Right ventricle myocardium superior (tissue), 1 donor: ENCODE measurements at places on chromosomes 2 and 18.

- no peak for DNase-seq
Observed at GRCh38 chr18:41936471-41937134, 18.4 kb upstream of the PIK3C3 start.

DNA sequence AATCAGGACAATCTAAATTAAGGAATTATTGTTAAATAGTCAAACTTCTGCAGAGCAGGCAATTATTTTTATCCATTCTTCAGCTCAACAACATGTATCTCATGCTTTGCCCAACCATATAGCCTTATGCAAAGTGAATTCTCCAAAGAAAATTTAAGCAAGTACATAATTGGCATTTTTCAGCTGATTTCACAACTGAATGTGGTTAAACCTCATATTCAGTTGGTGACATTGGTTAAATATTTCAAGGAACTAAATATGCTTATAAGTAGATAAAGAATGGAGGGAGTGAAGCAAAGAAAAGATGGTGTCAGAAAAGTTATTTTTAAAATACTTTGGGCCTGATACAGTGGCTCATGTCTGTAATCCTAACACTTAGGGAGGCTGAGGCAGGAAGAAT is 816.2 kb downstream of the NRXN1 start:
- no peak for DNase-seq

- no peak for DNase-seq
Observed at GRCh38 chr18:24862201-24862816, 401.9 kb downstream of the HRH4 start.

- DNase-seq, result no peak
Observed at GRCh38 chr2:30978854-30979253, 159.4 kb downstream of the GALNT14 start.

DNA sequence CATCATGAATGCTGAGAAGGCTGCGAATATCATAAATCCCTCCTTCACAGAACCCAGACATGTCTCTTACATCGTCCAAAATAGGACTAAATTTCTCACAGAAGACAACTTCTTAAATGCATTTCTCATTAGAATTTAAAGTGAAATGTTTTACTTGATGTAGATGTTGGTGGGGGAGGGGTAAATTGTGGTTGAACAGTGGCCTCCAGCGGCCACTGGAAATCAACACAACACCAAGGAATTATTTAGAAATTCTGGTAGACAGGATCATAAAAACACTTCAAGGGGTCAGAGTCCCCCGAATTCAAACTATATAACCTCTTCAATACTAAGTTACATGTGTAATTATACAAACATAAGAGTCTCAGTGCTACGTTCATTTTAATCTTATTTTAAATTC is 135.9 kb downstream of the ABCA12 start:
- no peak for DNase-seq

DNA sequence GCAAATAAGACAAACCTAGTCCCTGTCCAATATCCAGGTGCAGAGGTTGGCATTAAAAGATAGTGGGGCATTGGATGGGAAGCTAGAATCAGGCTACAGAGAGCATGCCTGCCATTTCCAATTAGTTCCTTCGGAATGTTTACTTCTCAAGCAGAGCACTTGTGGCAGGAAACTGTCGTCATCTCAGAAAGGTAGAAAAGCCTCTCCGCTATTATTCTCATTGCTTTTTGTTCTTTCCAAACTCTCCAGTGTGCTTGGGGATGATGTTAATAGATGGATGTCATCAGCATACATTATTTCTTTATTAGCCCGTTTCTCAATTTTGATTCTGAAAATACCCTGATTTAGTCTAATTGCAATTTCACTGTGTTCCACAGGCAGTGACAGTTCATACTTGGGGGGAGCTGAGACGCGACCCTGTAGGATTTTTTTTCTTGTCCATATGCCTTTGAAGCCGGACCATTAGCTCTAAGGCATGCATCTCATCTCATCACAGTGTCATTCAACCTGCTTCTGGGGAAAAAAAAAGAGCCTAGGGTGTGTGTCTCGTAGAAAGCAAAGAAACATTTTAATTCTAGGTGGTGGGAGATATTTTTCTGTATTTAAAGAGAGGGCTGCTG is 7.7 kb downstream of the ASB18 start:
- no peak for DNase-seq

- peak; percentile 92 for DNase-seq
Observed at GRCh38 chr2:205885492-205886099, 200.4 kb downstream of the INO80D start.

DNA sequence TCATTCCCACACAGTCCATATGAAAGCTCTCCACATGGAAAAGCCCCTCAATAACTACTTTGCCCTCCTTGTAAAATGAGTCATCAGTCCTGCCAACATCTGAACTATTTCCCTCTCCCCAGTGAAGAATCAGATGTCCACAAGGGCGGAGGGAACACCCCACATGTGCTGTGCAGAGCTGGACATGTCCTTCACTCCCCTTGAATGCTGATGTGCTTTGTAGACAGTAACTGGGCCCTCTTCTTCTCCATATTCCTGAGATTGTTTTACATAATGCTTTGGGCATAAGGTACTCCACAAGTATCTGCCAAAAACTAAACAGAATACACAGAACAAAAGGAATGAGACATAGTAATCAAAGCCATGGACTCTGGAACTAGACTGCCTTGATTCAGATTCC is 879.4 kb downstream of the BCL11A start:
- DNase-seq, result no peak

DNA sequence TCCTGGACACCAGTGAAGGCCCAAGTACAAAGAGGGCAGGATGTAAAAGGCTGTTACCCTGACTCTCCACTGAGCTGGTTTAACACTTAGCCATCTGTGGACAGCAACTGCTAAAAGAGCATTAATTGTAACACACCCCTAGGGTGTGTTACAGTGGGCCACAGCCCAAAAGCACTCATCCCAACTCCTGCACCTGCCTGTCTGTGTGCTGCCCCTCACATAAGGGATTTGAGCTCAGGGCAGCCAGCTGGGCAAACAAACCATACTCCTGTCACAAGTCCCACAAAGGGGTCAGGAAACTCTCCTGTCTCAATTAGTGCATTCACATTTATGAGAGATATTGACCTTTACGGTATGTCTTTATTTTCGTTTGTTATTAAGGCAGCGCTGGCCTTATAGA is 833.1 kb upstream of the NXPH2 start:
- DNase-seq, result no peak

DNA sequence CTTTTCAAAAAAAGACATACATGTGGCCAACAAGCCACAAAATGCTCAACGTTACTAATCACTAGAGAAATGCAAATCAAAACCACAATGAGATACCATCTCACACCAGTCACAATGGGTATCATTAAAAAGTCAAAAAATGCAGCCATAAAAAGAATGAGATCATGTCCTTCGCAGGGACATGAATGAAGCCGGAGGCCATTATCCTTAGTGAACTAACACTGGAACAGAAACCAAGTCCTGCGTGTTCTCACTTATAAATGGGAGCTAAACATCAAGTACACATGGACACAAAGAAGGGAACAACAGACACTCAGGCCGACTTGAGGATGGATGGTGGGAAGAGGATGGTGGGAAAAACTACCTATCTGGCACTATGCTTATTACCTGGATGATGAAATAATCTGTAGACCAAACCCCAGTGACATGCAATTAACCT is 17.8 kb upstream of the ATL2 start:
- DNase-seq, result no peak

- DNase-seq, result no peak
Observed at GRCh38 chr2:20365249-20365817, 14.7 kb upstream of the PUM2 start.

GRCh38 chr2:239271471-239271870 is 129.3 kb downstream of the HDAC4 start:
- DNase-seq, result no peak

DNA sequence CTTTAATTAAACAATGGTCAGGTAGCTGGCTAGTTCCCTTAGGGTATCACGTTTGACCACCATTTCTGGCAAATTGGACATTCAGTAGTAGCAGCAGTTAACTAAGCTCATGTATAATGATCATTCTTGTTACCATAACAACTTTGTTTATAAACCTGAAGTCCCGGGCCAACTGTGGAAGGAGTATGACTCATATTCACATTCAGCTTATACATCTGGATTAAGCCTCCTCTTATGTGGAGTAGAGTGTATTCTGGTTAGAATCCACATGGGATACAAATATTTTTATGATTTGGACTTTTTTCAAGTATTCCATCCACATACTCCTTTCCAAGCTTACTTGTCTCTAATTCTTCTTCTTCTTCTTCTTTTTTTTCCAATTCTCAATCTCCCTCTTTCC is 70.3 kb upstream of the ZSWIM2 start:
- DNase-seq, result no peak

DNA sequence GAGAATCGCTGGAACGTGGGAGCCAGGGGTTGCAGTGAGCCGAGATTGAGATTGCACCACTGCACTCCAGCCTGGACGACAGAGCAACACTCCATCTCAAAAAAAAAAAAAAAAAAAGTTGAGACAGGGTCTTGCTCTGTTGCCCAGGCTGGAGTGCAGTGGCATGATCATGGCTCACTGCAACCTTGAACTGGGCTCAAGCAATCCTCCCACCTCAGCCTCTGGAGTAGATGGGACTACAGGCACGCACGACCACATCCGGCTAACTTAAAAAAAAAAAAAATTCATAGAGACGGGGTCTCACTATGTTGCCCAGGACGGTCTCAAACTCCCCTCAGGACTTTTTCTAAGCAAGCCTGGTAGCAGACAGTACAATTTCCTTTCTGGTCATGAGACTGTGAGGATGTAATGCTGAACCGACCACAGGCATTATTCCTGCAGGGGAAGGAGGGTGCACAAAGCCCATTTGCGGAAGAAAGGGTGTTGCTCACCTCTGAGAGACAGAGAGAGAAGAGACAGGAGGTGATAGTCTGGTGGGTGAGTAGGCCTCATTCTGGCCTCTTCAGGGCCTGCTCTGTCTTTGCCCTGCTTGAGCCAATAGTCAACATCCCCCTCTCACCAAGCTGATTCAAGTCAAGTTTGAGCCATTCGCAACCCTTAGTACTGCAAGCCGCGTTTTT is 205.3 kb downstream of the ZFP36L2 start:
- DNase-seq, result no peak

GRCh38 chr2:50607721-50608120 is 424.2 kb downstream of the NRXN1 start:
- no peak for DNase-seq

GRCh38 chr2:113068706-113069485 is 1.1 kb downstream of the IL1F10 start:
- no peak for DNase-seq

DNA sequence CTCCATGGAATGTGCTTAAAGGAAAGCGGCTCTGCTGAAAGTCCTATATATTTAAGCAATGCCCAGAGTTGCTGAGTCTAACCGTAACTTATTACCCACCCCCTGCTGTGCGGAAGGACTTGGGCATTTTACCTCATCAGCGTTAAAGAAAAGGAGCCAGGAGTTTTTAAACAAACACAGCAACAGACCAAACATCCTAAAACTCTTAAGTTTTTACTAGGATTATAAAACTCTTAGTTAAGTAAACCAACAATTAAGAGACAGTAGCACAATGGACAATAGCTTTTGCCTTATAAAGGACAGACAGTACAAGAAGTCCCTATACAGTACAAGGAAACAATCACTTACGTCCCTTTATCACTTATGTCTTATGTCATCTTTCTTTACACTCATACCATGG is 90.2 kb downstream of the ZNF521 start:
- DNase-seq, result no peak

GRCh38 chr2:178070824-178071223 is 1.8 kb downstream of the PDE11A start:
- no peak for DNase-seq

GRCh38 chr2:199278099-199278498 is 179.6 kb downstream of the SATB2 start:
- DNase-seq, result no peak

GRCh38 chr2:231533086-231533776 is 3.0 kb upstream of the NMUR1 start:
- no peak for DNase-seq

DNA sequence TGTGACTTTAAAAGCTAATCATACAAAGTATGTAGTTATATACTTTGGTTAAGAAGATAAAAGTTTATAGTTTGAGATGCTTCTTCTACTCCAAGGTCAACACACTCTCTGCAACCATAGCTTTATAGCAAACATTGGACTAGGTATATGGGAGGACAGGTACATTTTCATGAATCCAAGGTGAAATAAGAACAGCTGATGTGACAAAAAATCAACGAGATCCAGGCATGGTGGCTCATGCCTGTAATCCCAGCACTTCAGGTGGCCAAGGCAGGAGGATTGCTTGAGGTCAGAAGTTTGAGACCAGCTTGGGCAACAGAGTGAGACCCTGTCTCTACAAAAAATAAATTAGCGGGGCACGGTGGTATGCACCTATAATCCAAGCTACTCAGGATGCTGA is 163.3 kb upstream of the VWC2L start:
- no peak for DNase-seq

DNA sequence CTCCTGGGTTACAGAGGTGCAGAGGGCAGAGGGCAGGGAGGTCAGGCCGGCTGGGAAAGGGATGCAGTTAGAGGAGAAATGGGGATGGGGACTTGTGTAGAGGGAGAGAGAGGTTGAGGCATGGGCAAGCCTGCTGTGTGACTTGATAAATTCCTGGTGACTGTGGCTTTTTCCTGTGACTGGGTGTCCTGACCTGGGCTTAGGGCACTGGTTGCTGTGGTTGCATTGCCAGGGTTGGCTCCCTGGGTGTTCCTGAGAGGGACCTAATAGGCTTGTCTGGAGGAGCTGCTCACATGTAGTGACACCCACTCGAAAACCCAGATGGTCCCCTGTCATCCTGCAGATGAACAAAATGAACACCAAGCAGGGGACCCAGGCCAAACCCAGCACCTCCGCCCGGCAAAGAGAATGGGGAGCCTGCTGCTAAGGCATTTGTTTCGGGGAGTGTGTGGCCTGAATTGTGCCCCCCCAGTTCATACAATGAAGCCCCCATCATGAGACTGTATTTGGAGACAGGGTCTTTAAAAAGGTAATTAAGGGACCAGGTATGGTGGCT is 78.6 kb downstream of the VWA3B start:
- no peak for DNase-seq

DNA sequence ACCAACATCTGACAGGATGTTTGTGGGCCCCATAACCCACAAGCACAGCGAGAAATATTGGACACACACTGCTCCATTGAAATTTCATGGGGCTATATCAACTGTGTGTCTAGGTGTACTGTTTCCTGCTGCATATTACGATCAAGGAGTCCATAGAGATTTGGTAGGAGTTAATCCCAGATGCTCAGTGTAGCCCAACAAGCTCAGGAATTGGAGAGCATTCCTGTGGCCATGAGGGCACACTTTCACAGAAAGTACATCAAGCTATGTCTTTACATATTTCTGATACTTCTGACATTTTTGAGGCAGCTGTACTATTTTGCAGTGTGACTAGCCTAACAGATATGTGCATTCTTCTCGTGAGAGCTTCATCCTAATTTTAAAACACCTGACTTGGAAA is 473.1 kb downstream of the PTH2R start:
- no peak for DNase-seq
